ENCODE measurements at places on chromosomes 5 and 9. TPM values are rescaled to one million over a fixed set of nuclear protein-coding genes. Genes with fewer than 3 reads are reported as not detected.

TAF9 gene
- total RNA-seq = 92.5 TPM

DNA sequence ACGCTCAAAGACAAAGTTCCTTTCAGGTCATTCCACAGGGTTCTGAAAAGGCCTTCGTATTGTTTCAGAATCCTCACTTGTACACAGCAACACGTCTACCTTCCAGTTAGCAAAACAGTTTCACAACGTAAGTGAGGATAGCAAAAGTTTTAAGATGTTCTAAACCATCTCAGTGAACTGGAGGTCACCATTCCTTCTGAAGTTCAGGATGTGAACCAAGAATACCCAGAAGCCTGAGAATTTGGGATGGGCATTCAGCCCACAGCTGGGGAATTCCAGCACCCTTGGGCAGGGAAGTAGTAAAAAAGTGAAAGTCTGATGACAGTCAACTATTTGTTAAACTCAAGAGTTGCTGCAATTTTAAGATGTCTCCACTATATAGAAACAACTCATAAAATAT lies 224.5 kb downstream of the BNC2 start:
- DNase-seq = no peak

DNA sequence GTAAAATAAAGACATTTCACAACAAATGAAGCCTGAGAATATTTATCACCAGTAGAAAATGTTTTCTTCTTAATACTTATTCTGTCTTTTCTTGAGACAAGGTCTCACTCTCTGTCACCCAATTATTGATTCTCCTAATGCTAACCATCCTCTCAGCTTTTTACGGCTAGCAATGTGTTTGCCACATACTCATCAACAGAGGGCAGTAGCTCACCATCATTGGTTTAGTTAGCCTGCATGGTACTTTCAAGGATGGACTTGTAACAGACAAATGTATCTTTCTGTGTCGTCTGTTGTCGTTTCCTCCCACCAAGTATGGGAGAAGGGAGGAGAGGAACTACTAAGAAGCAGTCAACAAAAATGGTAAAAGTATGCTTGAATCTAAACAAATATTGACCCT lies 5.9 kb upstream of the ACO1 start:
- peak; percentile 53 for DNase-seq

- no peak for DNase-seq
Observed at GRCh38 chr9:2676466-2676865, 40.8 kb upstream of the KCNV2 start.

DNA sequence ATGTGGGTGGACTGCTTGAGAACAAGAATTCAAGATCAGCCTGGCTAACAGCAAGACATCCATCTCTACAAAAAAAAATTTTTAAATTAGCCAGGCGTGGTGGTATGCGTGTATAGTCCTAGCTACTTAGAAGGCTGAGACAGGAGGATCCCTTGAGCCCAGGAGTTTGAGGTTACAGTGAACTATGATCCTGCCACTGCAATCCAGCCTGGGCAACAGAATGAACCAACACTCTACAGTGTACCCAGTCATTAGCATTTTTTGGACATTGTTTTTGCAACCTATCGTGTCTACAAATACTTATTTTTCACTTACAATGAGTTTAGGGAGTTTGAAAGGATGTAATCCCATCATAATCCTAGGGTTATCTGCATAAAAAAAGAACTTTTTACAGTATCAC lies 22.1 kb downstream of the RICTOR start:
- no peak for DNase-seq
